Epithelial cell of prostate (primary cell): ENCODE measurements at places on chromosomes 5 and 9.

- no peak for DNase-seq
Measured at GRCh38 chr5:131182839-131183238, 12.1 kb downstream of the LYRM7 start.

GRCh38 chr5:142080248-142080647, 28.3 kb upstream of the NDFIP1 start:
- no peak for DNase-seq

- DNase-seq, result no peak
Measured at GRCh38 chr5:41932770-41933169, 7.7 kb downstream of the FBXO4 start.

- no peak for DNase-seq
Measured at GRCh38 chr5:132589467-132589866, 32.7 kb downstream of the RAD50 start.

DNA sequence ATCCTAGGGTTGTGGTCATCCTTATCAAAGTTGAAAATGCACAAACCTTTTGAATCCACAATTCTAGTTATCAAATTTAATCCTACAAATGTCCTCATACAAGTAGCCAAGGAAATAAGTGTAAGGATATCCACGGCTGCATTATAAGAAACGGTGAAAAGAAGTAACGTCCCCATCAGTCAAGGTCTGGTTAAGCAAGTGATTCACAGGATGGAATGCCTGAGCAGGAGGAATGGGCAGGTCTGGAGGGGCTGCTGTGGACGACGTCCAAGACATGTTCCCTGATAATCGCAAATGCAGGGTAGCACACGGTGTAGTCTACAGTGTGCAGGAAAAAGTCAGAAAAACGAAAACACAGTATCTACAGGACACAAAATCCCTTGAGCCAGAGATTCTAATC, 118.6 kb downstream of the ADAMTS2 start:
- DNase-seq, result no peak

DNA sequence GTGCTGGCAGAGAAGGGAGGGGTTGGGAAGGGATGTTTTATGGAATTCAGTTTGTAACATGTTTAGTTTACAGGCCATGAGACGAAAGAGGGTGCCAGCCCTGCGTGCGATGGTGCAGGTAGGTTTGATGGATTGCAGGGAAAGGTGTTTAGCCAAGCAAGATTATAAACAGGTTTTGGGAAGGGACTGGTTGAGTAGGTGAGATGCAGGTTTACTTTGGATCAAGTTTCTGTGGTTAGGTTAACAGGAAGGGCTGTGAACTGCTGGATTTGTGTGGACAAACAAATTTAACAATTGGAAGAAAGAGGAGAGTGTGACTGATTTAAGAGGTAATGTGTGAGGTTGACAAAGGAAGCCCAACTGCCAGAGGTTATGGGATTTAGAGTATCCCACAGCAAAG, 32.6 kb upstream of the GPX3 start:
- peak; percentile 8 for DNase-seq

GRCh38 chr5:158746979-158747378, 352.7 kb downstream of the EBF1 start:
- no peak for DNase-seq

- no peak for DNase-seq
Measured at GRCh38 chr5:181159286-181160151, 12.1 kb downstream of the OR2V2 start.

DNA sequence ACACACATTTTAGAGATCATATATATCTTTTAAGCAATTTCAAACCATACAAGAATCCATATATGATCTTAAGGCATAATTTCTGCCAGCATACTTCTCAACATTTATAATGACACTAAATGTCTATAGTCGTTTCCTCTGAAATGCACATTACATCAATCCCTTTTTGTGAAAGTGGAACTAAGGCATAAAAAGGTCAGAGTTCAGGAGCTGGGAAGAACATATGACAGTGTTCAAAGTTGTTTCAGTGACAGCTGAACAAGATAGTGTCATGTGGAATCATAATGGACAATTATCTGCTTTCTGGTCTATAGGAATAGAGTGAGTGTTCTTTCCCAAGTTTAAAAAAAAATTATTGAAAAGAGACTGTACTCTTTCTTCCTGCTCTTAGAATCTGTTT, 2.4 kb upstream of the MOB3B start:
- DNase-seq, result no peak

DNA sequence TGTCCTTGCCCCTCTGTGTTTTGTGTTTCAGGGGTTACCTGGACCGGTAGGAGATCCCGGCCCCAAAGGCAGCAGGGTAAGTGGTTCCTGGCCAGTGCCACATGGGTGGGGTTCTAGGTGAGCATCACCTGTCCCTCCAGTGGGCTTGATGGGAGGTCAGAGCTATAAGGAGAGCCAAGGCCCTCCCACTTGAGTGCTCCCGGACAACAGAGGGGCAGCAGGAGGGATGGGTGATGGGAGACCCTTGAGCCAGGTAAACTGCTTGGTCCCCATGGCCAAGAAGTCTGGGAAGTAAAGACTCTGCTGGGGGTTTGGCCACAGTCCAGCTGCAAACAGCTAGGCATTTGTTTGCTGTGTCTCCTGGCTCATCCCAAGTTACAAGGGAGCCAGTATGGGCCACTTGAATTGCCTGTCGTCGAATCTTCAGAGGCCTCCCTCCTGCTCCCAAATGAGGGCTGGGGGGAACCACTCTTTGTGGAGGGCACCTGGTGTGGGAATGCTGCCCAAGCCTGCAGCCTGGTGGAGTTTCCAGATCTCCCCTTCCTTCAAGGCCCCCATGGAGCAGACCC, 51.0 kb downstream of the COL27A1 start:
- no peak for DNase-seq

DNA sequence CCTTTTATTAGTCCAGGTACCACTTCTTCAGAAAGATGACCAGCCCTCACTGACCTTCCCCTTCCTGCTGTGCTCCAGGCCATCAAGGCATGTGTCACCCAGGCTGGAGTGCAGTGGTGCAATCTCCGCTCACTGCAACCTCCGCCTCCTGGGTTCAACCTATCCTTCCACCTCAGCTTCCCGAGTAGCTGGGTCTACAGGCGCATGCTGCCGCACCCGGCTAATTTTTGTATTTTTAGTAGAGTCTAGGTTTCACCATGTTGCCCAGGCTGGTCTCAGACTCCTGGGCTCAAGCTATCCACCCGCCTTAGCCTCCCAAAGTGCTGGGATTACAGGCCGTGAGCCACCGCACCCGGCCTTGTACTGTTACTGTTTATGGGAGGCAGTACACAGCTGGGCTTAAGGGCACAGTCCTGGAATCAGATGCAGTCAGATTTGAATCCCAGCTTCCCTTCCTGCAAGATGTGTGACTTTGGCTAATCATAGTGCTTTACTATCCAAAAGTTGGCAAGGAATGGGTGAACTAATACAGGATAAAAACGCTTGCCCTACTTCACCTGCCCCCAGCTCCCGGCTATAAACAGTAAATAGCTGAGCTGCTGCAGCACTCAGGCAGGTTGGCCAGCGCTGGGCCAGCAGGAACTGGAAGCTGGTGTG, 483 bp upstream of the EIF4EBP3 start:
- DNase-seq, result no peak

GRCh38 chr5:34655354-34655991, 655 bp upstream of the RAI14 start:
- DNase-seq, result peak; percentile 39

GRCh38 chr9:98890256-98890655, 53.5 kb upstream of the COL15A1 start:
- no peak for DNase-seq

- no peak for DNase-seq
Measured at GRCh38 chr5:158589939-158590338, 509.8 kb downstream of the EBF1 start.

DNA sequence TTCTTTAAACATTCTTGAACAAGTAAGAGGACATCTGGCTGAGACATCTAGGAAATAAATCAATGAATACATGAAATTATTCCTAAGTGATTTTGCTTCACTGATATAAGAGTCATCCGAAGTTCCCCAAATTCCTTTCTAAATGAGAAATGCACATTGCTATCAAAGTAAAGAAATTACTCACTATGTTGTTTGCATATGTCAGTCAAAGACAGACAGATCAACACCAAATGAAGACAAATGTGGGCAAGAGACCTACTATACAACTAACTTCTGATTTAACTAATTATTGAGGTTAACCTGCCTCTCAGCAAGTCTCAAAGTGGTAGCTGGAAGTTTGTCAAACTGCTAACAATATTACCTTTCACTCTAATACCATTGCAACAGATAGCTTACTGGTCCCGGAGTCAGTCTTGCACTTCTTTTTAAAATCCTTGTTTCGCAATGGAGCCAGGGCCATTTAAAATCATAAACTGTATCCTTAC, 13.2 kb downstream of the TUT7 start:
- no peak for DNase-seq

- DNase-seq, result no peak
Measured at GRCh38 chr9:78213712-78214111, 22.2 kb upstream of the CEP78 start.

GRCh38 chr9:61671276-61671973, 481.6 kb downstream of the SPATA31A7 start:
- no peak for DNase-seq

- DNase-seq, result peak; percentile 48
Measured at GRCh38 chr5:132378580-132378979, 9.1 kb downstream of the SLC22A5 start.

DNA sequence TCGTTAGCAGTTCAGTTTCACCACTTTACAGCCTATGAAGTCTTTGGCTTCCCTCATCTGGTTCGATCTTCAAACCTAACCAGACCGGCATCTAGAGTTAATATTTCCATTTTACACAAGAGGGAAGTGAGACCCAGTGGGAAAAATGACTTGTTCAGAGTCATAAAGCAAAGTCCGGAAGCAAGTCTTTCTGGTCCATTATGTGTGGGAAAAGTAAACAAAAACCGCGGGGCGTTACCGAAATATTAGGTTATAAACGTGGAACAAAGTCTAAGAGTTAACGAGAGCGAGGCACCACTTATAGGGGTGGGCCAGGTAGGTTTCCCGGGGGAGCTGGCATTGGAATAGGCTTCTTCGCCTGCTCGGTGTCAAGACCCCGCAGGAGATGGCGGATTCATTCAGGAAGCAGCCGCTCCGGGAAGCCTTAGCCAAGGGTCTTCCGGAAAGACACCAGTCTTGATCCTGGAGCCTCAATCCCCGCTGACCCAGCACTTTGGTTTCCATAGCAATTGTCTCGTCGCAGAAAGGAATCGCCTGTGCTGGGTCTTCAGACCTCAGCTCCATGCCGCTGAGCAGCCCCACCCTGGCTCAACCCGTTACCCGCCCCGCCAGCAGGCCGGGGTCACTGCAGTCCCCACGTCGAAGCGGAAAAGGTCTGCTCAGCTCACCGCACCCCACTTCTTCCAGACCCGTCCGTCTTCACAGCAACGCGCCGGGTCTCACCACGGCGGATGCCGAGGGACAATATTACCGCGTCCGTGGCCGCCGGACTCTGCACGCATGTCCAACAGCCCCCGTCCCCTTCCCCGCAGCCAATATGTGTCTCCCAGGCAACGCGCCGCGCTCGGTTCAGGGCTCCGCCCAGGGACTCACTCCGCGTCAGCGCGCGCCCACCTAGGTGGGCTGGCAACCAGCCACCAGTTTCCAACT, at the start of gene C5orf52:
TSS of gene C5orf52 (plus strand) at position 872 of the 930 bp plus-strand sequence. CDS start 82 bp downstream, outside the sequence.
- no peak for DNase-seq

- DNase-seq, result peak; percentile 39
Measured at GRCh38 chr5:145925353-145925752, 11.0 kb upstream of the SH3RF2 start.

DNA sequence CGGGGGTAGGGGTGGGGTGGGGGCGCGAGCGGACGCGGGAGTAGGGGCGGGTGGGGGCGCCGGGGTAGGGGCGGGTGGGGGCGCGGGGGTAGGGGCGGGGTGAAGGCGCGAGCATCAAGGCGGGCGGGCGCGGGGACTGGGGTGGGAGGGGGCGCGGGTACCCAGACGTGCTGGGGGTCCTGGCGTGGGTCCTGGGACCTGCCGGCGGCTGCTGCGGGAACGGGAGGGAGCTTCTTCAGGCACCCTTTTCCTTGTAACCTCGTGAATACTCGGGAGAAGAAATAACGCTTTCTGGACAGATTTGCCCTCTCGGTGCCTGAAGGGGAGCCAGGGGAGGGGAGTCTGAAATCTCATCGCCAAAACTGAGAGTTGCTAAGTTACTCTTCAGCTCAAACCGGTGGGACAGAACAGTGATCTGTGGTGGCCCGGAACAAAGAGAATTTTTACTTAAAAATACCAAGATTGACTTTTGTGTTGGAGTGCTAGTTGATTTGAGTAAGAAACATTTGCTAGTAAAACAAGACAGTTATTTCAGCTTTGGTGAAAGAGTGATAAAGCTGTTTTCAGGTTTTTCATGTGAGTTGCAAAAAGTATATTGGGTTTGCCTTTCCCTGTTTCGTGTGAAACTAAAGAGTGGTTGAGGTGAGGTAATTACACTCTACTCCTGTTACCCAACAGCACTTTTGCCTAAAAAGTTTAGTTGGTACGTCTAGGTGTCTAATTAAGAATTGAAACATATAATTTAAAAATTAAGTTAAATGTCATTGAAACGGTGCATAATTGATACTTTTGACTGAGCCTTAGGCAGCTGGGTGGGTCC, 643 bp downstream of the PLEKHG4B start:
- DNase-seq, result no peak

GRCh38 chr9:12915366-12915954, 140.6 kb downstream of the LURAP1L start:
- no peak for DNase-seq

DNA sequence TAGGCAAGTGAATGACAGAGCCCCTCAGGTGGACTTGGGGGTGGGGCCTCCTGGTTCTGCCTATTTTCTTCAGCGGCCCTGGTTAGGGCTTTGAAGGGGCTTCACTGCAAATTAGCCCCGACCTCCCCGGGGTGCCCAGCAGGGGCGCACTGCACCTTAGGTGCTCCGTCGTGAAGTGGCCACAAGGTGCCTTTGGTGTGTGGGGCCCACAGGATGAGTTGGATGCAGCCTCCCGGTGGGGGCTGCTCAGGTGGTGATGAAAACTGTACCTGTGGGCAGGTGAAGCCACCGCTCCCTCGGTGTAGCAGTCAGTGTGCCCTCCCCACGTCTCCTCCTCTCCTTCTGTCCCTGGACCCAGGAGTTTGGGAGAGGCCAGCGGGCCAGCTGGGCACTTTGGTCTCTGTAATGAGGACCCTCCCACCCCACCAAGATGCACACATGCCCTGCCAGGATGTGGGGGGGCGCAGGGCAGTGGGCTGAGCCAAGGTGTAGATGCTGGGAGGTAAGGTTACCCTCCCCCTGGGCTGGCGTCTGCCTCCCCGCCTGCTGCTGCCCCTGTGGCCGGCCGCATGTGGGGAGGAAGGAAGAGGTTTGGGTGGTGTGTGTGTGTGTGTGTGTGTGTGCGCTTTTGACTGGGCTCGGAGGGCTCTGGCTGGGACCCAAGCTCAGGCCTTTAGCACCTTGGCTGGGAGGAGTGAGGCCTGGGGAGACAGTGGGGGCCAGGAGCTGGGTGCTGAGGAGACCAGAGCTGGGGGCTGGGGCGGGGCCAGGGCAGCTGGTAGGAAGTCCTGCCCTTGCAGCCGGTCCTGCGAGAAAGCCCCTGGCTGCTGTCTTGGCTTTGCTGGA, 55.6 kb downstream of the RXRA start:
- DNase-seq, result no peak

GRCh38 chr9:97284798-97285197, 22.7 kb upstream of the CCDC180 start:
- DNase-seq, result no peak

- no peak for DNase-seq
Measured at GRCh38 chr5:56681346-56681745, 134.0 kb upstream of the MAP3K1 start.

GRCh38 chr5:150489360-150490295, 18.3 kb upstream of the NDST1 start:
- DNase-seq, result no peak
